Esophagus muscularis mucosa (tissue), 4 donors: ENCODE measurements at places on chromosomes 12 and 14. TPM values are rescaled to one million over a fixed set of nuclear protein-coding genes. Genes with fewer than 3 reads are reported as not detected.
A peak's percentile ranks its signal among the peaks of the same experiment; 100 is the strongest.

Gene OR6C3
- total RNA-seq: not detected

DNA sequence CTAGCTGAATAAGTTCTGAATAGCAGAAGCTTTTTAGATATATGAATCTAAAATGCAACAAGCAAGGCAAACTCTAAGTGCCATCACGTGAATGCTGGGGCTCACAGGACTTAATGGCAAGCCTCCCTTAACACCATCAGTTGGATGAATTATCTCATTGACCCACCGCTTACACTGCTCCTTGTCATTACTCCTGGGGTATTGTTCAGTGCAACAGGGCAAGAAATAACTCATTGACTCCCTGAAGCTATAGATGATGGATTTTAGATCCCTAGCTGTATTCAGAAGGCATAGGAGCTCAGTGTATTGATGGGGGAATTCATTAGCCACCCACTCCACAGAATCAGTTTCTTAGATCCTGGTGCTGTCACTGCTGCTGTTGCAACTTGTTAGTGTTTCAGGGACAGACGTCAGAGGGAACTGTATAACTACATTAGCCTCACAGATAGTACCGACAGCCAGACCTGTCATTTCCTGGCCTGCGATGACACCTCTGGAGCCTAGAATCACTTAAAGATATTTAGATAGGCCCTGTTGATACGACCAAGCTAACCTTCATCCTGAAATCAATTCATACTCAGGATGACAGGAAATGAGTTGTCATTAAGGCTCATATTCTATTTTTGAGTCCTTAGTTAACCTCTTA is 735.3 kb downstream of the DIO2 start:
- H3K4me3 ChIP-seq: no peak overlapping the region
- H3K36me3 ChIP-seq: no peaks in the 10 kb centered on the region
- H3K27ac ChIP-seq: no peak overlapping the region

DNA sequence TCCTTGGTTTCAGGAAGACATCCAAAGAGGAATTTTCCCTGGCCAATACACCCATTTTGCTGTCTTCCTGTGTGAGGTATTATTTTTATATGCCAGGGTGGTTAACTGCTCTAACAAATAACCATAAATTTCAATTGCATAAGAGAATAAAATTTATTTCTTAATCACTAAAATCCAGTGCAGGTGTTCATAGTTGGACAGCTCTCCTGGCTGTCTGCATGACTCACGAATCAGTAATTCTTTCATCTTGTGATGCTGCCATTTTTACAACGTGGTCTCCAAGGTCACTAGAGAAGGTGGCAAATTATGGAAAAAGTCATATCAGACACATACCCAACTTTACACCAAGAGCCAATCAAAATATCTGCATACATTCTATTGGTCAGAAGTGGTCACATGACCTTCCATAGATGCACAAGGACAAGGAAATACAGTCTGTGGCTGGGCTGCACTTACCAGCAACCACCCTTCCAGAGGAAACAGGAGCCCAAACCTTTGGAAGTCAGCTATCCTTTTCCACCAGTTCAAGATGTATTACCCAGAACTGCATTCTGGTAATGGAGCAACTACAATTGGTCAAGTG is 193.5 kb upstream of the PLEKHG7 start:
- no peak for DNase-seq
- no peaks in the 10 kb centered on the region for H3K36me3 ChIP-seq
- peaks cover 35% of the 10 kb centered on the region for H3K4me1 ChIP-seq
- no peak overlapping the region for H3K4me3 ChIP-seq
- H3K27me3 ChIP-seq: no peaks in the 10 kb centered on the region

Gene HSPB8
- total RNA-seq: 439 TPM

- no peak for DNase-seq
- peak overlapping the region; percentile 75 for H3K4me3 ChIP-seq
- no peaks in the 10 kb centered on the region for H3K27me3 ChIP-seq
- H3K36me3 ChIP-seq: peaks cover 29% of the 10 kb centered on the region
- peaks cover 50% of the 10 kb centered on the region for H3K4me1 ChIP-seq
- H3K27ac ChIP-seq: peak overlapping the region; percentile 92
Measured at GRCh38 chr12:53181935-53182334, 1.2 kb upstream of the CSAD start.

GRCh38 chr14:102505000-102505619 is 4.5 kb downstream of the ANKRD9 start:
- no peak overlapping the region for H3K4me3 ChIP-seq
- peaks cover 35% of the 10 kb centered on the region for H3K4me1 ChIP-seq
- H3K27ac ChIP-seq: peak overlapping the region; percentile 43
- no peak for DNase-seq
- no peaks in the 10 kb centered on the region for H3K27me3 ChIP-seq

Gene SLC4A8
- total RNA-seq: 0.97 TPM

DNA sequence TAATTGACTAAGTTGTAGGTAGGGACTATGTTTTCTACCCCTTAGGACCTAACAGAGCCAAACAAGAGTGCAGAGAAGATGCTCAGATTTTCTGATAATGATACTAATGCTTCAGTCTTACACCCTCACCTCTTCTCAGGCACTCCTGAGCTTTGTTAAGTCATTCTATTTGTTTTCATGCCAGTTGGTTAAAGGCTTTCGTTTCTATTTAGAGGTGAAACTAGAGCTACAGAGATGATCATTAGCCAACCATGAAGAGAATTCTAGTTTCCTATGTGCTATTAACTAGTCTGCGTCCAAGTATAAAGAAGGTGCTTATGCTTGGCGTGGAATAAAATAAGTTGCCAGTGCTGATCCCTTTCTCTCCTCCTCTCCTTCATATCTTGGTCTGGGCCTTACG is 34.6 kb upstream of the PYGL start:
- H3K27ac ChIP-seq: no peak overlapping the region
- no peak overlapping the region for H3K4me3 ChIP-seq
- H3K4me1 ChIP-seq: peaks cover 4% of the 10 kb centered on the region
- DNase-seq: no peak

DNA sequence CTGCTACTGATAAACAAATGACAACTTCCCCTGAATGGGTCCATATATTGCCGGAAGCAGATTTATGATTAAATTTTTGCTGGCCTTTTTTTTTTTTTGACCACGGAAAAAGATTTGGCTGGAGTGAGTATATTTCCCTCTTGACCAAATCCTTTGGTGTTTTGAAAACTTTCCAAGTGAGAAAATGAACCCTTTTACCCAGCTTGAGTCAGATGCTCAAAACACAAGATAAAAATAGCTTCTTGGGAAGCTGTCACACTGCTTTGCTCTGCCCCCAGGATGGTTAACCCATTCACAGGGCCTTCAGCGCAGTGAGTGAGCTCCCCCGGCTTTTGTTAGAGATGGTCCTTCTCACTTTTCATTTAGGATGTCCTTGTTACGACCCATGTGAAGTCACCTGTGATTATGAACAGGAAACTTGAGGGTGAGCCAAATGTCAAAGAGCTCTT is 224.3 kb downstream of the PELI2 start:
- H3K4me1 ChIP-seq: peaks cover 31% of the 10 kb centered on the region
- no peak overlapping the region for H3K4me3 ChIP-seq
- DNase-seq: no peak

DNA sequence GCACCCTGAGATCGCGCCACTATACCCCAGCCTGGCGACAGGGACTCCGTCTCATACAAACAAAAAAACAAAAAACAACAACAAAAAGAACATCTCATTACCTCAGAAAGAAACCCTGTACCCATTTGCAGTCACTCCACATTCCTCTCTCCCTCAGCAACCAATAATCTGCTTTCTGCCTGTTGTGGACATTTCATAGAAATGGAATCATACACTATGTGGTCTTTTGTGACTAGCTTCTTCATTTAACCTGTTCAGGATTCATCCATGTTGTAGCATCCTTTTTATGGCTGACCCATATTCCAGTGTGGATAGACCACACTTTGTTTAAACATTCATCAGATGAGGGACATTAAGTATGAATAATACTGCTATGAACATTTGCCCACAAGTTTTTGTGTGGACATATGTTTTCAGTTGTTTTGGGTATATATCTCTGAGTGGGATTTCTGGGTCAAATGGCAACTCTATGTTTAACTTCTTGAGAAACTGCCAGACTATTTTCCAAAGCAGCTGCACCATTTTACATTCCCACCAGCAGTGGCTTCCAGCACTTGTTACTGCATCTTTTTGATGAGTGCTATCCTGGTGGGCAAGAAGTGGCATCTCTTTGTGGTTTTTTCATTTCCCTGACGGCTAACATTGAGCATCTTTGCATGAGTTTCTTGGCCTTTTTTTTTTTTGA is 5.9 kb upstream of the RCOR1 start:
- no peak overlapping the region for H3K27ac ChIP-seq
- no peak overlapping the region for H3K4me3 ChIP-seq
- H3K27me3 ChIP-seq: no peaks in the 10 kb centered on the region
- no peak for DNase-seq
